ENCODE measurements at places on chromosomes 6 and 20. TPM values are rescaled to one million over a fixed set of nuclear protein-coding genes. Genes with fewer than 3 reads are reported as not detected.

The FRS3 gene
- polyA plus RNA-seq: 7.1 TPM

The SLC17A1 gene
- polyA plus RNA-seq: not detected

The CAPN11 gene
- polyA plus RNA-seq: not detected

The KCNG1 gene
- polyA plus RNA-seq: 0.43 TPM

The GHRH gene
- not detected for polyA plus RNA-seq

The MEI4 gene
- not detected for polyA plus RNA-seq

The OR2J3 gene
- polyA plus RNA-seq: not detected

The GPANK1 gene
- 12.8 TPM for polyA plus RNA-seq

The PAX1 gene
- polyA plus RNA-seq: 0.56 TPM

The PAK5 gene
- 0.05 TPM for polyA plus RNA-seq

The GRIK2 gene
- 1.8 TPM for polyA plus RNA-seq

The LHFPL5 gene
- not detected for polyA plus RNA-seq

DNA sequence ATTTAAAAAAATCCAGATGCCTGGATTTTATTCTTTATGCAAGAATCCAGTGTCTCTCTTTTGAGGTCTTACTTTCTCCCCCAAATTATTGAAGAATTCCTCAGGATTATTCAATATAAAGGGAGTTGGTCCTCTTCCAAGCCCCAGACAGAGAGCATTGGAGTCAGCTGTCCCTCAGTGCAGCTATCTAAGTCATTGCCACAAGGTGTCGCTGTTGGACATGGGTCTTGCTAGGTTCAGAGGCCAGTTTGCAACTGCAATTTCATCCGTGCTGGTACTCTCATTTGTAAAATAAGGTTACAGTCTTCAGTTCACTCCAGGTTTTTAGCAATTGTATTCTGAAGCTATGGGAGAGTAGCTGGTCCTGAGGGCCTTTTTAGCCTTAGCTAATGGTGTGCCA is 27.8 kb downstream of the CCN2 start:
- no peak for DNase-seq

DNA sequence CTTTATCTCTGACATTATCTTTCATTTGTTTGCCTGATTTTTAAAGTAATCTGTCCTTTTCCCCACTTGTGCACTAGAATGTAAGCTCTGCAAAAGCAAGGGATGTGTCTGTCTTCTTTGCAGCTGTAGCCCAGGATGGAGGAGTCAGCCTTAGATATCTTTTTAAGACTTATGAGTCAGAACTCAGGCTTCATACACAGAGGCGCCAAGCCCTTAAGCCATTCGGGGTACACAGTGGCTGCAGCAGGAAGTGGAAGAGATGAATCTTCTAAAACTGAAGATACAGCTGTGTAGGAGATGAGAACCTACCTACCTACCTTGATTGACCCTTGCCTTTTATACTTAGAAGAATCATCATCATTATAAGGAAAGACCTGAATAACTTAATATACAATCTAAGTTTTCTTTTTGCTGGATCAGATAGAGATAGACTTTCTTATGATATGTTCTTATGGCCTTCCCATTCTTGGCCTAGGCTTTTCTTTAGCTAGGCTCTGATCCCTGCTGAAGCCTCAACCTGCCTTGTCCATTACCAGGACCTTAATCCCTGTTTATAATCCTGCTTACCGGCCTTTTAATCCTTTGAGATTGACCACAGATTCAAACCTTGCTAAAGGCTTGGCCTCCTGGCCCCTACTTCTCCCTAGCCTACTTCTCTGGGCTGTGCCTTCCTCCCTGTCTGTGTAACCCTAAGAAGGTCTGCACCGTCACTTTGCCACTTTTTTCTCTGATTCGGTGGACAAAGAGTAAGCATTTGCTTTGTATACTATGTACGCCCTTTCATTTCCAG is 304.5 kb downstream of the PRL start:
- DNase-seq: no peak

DNA sequence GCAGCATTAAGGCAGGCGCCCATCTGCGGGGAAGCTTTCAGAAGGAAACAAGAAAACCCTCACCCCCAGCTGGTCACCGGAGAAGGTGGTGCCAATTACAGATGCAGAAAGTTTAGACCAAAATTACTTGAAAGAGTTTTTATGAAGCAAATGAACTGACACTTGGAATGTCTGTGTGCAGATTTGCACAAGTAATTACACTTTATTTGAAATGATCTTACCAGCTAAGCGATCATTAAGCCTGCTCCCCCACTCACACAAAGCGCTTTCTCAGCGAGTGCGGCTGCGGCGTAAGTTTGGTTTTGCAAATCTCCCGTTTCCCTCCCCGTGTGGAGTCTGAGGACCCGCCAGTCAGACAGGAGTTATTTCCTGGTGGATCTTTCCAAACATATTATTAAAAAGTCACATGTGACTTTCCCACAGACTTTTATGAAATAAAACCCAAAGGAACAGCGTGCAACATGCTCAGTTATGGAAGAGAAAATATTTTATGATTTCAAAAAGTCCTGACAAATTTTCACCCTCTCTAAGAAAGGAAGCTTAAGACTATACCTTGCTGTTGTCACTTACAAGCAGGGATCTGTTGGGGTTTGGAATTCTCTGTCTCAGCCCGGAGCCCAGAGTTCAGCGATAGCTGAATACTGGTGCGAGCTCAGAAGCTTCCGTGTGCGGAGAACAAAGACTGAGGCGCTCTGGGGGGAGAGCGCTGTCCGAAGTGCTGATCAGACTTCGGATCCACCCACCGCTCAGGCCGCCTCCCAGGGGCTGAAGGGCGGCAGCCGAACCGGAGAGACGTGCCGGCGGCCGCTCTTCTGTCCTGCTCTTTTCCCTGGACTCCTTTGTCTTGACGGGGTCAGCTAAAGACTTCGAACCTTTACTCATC is 2.7 kb upstream of the MYT1 start:
- peak; percentile 67 for DNase-seq

- peak; percentile 10 for DNase-seq
Observed at GRCh38 chr20:34473262-34473883, 42.8 kb upstream of the DYNLRB1 start.

DNA sequence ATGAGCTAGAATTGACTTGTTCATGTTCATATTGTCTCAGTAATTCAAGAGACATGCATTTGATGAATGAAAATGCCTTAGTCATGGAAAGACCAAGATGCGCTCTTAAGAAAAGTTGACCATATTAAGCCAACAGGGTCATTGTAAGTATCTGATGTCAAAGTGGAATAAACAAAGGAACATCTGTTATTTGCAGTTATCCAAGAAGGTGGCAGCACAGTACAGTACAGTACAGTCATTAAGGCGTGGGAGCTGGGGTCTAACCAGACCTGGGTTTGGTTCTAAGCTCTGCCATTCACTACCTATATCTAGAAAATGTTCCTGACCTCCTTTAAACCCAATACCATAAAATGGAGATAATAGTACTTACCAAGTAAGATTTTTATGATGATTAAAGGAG is 178.1 kb downstream of the BACH2 start:
- DNase-seq: no peak

DNA sequence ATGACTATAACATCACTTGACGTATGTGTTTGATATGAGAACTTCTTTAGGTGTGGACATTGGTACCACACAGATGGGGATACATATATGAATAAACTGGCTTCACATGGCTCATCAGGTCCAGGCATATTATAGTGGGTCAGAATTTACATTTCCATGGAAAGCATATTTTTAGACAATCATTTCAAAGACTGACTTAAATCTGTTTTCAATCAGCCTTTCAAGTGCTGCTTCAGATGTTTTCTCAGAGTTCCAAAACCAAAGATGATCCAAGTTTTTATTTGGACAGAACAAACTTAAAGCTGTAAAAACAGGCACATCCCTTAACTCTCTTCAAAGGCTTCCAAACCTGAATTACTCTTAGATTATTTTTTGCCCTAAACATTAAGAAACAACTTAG is 88.1 kb downstream of the PRSS35 start:
- peak; percentile 38 for DNase-seq

DNA sequence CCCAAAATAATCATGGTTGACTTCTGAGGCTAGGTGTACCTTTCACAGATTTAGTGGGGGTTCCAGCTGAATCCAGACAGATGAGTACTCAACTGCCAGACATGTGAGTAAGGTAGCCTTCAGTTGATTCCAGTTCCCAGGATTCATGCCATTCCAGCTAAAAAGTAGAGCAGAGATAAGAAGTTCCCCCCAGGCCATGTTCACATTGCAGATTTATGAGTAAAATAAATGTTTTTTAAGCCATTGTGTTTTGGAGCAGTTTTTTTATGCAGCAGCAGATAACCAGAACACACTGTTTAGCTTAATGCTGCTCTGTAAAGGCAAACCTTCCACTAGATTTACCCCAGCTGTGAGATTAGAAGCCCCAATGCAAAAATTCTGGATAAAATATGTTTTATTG is 245.0 kb downstream of the RFPL4B start:
- no peak for DNase-seq

DNA sequence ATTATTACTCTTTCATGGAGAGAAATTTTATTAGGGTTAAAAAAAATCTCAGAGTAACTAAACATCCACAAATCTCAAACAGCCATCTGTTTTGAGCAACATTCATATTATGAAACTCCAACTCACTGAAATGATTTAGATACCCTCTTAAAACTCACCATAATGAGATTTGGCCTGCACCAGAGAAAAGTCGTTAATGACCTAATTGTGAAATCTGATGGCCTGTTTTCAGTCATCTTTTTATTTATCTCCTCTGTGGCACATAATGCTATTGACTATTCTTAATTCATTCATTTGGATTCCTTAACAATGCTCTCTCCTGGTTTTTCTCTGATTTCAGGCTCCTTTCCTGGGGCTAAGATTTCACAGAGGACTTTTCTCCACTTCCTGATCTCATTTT is 192.7 kb downstream of the RNF144B start:
- no peak for DNase-seq

GRCh38 chr6:7526755-7527154 is 14.7 kb upstream of the DSP start:
- DNase-seq: no peak

DNA sequence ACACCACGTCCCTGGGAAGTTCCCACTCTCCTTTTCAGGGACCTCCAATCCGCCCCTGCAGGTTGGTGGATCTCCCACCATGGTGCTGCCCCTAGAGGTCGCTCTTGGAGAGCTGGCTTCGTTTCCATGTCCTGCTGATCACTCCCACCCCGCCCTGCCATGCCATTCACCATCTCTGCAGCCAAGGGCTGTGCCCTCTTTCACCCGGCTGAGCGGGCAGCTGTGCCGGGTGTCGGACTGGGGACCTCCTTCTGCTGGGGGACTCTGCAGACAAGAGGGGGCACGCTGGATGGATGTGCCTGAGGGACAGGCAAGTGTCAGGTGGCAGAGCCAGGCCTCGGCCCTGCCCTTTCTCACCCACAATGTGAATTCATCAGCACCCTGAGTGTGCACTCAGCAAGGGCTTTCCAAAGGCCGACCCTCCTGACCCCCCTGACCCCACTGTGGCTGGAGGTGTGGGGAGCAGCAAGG is 347.0 kb downstream of the CDH4 start:
- DNase-seq: no peak

GRCh38 chr20:58024241-58024721 is 204.2 kb downstream of the ANKRD60 start:
- no peak for DNase-seq
